Suppressor macrophage treated with lipopolysaccharide for 1 hour (primary cell): ENCODE measurements at places on chromosomes 16 and 17.
A peak's percentile ranks its signal among the peaks of the same experiment; 100 is the strongest.

GRCh38 chr16:5580296-5580695, 482.7 kb upstream of the EEF2KMT start:
- DNase-seq = no peak

GRCh38 chr16:10949424-10949970, 5.1 kb downstream of the CLEC16A start:
- DNase-seq = peak; percentile 67

DNA sequence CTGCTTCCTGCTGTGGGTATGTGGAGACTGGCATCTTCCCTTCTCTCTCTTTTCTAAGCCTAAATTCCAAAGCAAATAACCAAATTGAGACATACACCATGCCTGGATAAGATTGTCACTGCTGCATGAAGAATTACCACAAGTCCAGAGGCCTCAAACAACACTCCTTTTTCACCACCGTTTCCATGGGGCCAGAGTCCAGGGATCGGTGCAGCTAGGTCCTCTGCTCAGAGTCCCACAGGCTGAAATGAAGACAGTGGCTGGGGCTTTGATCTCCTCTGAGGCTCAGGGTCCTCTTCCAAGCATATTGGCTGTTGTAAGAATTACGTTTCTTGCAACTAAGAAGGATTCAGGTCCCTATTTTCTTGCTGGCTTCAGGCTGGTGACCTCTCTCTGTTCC, 130.4 kb downstream of the SLC39A11 start:
- DNase-seq = no peak

- peak; percentile 68 for DNase-seq
Measured at GRCh38 chr16:28981517-28981916, 3.3 kb upstream of the LAT start.

DNA sequence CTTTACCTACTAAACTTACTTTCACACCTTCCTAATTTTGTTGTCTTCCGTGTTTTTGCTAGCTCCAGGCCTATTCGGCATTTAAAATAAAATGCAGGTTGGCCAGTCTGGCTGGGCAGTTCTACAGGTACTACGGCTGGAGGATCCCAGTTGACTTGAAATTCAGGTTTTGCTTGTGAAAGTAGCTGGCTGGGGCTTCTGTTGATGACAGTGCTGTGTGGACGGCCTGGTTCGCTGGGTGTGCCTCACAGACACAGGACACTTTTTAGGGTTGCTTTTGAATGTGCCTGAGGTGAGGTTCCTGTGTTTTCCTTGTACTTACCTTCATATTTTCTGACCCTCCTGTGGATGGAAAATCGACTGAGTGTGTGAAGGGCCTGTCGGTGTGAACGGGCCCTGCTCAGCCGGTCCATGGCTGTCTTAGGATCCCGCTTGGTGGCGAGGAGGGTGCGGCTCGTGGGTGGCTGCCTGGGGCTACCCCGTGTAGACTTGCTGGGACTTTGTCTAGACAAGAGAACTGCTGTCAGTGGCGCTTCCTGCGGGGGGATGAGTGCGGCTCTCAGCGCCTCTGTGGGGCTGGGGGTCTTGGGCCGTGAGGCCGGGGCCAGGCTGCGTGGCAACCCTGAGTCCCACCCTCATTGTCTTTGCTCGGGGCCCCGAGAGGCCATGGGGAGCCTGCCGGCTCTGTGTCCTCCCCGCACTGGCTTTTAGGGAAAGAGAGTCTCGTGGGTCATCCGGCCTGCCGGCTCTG, 18.7 kb upstream of the ZNF750 start:
- DNase-seq = no peak

DNA sequence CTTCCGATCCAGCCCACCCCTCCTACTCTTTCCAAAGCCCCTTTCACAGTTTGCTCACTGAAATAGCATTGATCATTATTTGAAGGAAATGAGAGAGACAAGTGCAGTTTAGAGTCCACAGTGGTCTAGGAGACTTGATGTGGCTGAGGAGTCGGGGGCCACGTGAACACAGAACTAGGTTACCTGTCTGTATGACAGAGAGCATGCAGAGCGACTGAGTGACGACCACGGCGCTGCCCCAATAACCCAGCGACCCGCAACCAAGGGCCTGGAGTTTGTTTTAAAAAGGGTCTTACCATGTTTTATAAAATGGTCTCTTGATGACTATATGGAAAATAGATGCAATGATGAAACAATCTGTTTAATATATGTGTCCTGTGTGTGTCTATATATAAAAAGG, 39.5 kb downstream of the NDEL1 start:
- DNase-seq = no peak

DNA sequence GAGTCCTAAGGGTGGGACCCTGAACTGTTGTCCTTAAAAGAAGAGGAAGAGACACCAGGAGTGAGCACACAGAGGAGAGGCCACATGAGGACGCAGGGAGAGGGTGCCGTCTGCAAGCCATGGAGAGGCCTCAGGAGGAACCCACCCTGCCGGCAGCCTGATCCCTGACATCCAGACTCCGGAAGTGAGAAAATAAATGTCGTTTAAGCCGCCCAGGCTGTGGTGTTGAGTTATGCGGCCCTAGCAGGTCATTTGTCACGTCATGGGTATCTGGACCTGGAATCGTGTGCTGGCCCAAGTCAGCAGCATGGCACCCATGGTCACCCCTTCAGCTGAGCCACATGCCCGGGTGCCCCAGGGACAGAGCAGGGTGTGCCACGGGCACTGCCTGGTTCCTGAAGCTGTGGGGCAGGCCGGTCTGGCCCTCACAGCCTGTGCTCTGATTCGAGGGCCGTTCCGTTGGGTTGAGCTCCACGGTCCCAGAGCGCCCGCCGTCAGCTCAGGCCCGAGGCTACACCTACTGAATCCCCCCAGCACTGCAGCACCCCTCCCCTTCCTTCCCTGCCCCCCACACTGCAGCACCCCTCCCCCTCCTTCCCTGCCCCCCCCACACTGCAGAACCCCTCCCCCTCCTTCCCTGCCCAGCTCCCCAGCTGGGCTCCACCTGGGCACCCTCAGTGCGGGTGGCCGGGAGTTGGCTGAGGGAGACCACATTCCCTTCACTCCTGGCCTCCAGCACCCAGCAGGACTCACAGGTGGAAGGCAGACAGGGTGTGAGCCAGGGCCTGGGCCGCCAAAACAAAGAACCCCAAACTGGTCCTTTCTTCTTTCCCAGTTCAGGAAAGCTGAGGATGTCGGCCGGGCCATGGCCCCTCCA, 2.7 kb upstream of the CCDC57 start:
- DNase-seq = peak; percentile 54

DNA sequence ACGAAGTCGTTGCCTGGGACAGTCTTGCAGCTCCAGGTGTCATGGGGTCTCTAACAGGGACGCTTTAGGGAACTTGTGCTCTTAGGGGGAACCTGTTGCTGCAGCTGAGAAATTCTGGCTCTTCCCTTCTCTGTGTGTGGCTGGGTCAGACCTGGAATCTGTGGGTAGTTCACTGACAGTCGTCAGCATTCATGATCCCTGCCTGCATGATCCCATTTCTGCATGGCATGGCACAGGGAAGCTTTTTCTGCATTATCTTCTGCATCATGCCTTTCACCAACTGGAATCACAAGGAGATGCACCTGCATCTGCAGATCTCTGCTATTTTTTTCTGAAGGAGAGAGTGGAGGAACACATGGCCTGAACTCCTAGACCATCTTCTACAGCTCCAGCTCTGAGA, 85.6 kb downstream of the SOX9 start:
- no peak for DNase-seq

- no peak for DNase-seq
Measured at GRCh38 chr16:67396159-67397035, 3.1 kb upstream of the TPPP3 start.

- no peak for DNase-seq
Measured at GRCh38 chr16:84247844-84248243, 8.0 kb upstream of the KCNG4 start.

DNA sequence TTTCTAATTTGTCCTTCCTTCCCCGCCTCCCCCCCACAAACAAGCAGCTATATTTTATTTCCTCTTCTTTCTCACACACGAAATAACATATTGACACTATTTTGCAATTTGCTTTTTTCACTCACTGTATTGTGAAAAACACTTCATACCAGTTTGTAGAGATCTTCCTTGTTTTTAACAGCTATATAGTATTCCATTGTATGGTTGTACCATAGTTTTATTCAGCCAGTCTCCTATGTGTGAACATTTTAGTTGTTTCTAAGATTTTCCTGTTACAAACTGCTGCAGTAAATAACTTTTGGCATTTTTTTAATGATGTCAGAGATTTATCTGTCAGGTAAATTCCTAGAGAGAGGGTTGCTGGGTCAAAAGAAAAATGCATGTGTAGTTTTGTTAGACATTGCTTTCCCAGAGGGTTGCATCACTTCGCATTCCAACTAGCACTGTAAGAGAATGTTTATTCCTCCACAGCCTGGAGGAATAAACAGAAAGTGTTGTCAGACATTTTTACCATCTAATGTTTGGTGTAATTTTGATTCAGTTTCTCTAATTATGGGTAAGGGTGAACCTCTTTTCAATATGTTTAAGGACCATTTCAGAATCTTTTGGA, 101.2 kb downstream of the MRTFB start:
- DNase-seq = no peak

DNA sequence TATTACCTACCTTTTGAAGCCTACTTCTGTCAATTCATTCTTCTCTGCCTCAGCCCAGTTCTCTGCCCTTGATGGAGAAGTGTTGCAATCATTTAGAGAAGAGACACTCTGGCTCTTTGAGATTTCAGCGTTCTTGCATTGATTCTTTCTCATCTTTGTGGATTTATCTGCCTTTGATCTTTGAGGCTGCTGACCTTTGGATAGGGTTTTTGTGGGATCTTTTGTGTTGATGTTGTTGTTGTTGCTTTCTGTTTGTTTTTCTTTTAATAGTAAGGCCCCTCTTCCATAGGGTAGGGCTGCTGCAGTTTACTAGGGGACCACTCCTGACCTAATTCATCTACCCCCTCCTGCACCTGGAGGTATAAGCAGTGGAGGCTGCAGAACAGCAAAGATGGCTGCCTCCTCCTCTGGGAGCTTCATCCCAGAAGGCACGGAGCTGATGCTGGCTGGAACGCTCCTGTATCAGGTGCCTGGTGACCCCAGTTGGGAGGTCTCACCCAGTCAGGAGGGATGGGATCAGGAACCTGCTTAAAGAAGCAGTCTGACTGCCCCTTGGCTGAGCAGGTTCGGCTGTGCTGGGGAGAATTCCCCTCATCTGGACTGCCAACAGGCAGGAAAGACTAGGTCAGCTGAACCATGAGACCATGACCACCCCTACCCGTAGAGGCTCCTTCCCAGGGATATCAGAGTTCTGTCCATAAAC, 28.0 kb downstream of the NFATC3 start:
- DNase-seq = no peak

DNA sequence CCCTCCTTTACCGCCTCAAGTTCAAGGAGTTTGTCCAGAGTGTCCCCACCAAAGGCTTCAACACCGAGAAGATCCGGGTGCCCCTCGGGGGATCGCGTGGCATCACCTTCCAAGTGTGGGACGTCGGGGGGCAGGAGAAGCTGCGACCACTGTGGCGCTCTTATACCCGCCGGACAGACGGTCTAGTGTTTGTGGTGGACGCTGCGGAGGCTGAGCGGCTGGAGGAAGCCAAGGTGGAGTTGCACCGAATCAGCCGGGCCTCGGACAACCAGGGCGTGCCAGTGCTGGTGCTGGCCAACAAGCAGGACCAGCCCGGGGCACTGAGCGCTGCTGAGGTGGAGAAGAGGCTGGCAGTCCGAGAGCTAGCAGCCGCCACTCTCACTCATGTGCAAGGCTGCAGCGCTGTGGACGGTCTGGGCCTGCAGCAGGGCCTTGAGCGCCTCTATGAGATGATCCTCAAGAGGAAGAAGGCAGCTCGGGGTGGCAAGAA, 1.1 kb downstream of the ARL4D start:
- DNase-seq = no peak

- DNase-seq = no peak
Measured at GRCh38 chr16:67841198-67841815, 813 bp upstream of the THAP11 start.

GRCh38 chr17:68238164-68238870, 9.5 kb upstream of the AMZ2 start:
- DNase-seq = no peak

- no peak for DNase-seq
Measured at GRCh38 chr17:70865993-70866804, 696.9 kb downstream of the KCNJ2 start.

DNA sequence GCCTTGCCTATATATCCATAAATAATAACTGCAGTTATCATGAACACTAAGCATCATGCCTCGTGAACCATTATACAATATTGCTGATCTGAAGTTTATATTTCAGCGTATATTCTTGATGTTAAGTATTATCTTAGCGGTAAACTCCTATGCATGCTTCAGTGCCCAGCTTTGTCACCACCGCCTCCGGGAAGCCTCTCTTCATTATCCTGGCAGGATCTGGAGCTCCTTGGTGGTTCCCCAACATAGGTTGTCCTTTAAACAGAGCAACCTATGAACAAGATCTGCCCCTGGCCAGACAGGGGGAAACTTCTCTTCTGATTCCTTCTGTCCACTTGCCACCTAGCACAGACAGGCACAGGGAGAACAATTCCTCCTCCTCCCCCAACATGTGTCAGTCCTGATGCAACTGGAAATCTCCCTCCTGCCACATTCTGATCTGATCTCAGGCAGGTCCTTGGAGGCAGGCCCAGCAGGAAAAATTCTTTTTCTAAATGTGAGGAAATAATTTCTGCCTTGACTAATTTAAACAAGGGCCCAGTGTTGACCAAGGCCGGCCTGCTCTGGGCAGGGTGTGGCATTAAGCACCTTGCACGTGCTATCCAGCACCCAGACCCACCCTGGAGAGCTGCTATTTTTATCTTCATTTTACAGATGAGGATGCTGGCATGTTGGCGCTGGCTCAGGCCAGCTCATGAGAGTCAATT, 22.4 kb downstream of the SPNS2 start:
- no peak for DNase-seq

DNA sequence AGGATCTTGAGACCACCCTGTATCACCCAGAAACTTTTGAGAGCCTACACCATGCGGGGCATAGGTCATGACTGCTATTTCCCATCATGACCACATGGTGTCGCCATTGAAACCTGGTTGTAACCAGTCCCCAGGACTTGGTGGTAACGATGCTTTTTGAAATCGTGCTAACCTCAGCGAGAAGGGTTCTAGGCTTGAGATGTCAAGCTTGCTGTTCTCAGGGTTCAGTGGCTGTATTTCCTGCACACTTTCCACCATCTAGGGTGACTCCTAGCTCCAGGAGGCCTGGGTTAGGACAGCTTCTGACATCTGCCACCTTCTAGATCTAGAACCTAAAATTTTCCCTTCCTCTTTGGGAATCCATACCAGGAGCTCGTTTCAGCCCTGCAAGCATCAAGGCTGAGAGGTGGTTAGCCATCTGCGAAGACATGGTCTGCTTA, 13.0 kb upstream of the SPNS3 start:
- peak; percentile 85 for DNase-seq

GRCh38 chr16:70664325-70665112, 18.2 kb downstream of the IL34 start:
- DNase-seq = no peak
